Panc1 (cell line): ENCODE measurements at places on chromosomes 1 and 21.

DNA sequence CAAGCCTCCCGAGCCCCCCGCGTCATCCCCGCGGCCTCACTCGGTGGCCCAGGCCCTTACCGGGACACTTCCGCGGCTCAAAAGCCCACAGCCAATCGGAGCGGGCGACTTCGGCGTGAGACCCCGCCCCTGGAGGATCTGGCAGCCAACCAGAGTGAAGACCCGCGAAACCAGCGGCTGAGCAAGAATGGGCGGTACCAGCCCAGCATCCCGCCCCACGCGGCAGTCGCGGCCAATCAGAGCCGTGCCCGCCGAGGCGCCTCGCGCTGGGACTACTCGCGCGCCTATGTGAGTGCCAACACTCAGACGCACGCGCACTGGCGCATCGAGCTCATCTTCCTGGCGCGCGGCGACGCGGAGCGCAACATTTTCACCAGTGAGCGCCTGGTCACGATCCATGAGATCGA, 22.5 kb downstream of the DISP3 start:
- no peak for DNase-seq

DNA sequence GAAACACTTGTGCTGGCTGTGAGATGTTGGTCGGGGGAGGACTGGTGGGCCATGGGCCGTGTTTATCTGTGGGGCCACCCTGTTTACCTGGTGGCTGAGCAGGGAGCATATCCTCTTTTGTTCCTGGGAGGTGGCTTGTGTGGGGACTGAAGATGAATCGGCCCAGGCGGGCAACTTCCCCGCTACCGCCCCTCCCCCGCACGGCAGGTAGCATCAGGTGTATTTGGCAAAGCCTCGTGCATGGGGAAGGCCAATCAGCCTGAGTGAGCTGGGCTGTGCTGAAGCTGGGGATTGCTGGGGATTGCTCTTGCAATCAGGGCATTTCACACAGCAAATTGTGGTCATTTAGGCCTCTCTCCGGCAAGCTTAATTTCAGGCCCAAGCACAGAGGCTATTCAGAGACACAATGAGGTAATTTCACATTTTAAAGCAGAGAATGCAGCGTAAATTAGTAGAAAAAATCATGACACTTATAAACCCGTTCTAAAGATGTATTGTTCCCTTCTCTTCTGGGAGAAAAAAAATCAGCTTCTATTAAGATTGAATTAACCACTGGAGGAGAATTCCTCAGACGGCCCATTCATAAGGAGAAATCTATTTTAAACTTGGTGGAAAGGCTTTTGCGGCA, 197.7 kb upstream of the POU3F1 start:
- no peak for DNase-seq

- no peak for DNase-seq
Measured at GRCh38 chr1:219188331-219188803, 14.7 kb downstream of the LYPLAL1 start.

DNA sequence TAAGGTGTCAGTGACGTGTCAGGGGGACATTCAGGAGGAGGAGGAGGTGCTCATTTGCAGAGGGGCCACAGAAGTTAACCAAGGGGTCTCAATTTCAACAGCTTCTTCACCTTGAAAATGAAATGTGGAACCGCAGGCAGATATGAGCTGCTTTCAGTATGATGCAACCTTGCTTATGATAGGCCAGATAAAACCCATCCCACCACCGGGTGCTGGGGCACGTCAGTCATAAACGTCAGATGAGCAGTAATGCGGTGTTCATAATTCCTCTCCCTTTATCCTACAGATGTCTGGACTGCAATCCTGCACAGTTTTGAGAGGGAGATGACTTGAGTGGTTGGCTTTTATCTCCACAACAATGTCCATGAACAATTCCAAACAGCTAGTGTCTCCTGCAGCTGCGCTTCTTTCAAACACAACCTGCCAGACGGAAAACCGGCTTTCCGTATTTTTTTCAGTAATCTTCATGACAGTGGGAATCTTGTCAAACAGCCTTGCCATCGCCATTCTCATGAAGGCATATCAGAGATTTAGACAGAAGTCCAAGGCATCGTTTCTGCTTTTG, 1.7 kb downstream of the PTGFR start:
- DNase-seq = no peak

DNA sequence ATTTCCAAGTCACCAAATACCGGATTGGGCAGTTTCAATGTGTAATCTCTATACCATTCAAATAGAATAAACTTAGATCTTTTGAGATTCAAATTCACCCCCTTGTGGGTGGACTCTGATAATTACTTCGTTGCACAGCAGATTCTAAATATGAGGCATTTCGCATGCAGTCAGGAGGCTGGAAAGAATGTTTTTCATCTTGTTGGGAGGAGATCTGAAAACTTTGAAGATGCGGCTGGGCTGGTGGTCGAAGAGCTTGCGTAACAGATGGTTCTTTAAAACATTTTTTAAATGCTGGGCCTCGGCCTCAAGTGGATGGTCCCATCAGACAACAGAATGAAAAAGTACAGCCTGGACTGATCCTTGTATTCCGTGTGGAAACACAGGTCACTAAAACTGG, 10.4 kb downstream of the NR5A2 start:
- no peak for DNase-seq

GRCh38 chr1:45423906-45424678, 66.9 kb downstream of the TESK2 start:
- no peak for DNase-seq

DNA sequence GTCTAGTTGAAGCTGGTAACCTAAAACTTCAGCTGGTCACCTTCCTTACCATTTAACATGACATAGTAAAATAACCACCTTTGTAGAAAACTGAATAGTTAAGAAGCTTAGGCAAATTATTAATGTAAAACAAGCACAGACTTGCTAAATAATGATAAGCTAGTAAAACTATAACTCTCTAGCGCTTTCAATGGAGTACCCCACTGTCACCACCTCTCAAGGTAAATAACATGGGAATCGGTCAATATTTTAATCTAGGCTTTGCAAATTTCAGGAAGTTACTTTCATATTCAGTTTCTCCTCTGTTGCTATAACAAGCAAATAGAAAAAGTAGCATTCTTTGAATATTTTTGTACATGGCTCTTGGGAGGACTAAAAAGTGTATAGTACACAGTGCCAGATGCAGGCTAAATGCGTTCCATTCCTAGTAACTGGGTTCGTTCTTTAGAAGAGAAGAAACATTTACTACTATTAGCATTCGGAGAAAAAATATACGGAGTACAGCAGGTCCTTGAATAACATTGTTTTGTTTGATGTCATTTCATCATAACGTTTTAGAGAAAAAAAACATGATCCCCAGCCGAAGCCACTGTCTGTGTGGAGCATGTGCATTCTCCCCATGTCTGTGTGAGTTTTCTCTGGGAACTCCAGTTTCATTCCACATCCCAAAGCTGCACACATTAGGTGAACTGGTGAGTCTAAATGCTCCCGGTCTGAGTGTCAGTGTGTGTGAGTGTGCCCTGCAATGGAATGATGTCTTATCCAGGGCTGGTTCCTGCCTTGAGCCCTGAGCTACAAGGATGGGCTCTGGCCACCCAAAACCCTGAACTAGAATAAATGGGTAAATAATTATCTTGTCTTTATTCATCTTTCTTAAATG, 52.5 kb downstream of the EPRS1 start:
- no peak for DNase-seq

GRCh38 chr1:64996541-64997257, 30.4 kb upstream of the JAK1 start:
- no peak for DNase-seq

- DNase-seq = no peak
Measured at GRCh38 chr1:198440842-198441241, 99.6 kb downstream of the ATP6V1G3 start.

GRCh38 chr1:243846761-243847160, 3.3 kb downstream of the AKT3 start:
- DNase-seq = no peak

DNA sequence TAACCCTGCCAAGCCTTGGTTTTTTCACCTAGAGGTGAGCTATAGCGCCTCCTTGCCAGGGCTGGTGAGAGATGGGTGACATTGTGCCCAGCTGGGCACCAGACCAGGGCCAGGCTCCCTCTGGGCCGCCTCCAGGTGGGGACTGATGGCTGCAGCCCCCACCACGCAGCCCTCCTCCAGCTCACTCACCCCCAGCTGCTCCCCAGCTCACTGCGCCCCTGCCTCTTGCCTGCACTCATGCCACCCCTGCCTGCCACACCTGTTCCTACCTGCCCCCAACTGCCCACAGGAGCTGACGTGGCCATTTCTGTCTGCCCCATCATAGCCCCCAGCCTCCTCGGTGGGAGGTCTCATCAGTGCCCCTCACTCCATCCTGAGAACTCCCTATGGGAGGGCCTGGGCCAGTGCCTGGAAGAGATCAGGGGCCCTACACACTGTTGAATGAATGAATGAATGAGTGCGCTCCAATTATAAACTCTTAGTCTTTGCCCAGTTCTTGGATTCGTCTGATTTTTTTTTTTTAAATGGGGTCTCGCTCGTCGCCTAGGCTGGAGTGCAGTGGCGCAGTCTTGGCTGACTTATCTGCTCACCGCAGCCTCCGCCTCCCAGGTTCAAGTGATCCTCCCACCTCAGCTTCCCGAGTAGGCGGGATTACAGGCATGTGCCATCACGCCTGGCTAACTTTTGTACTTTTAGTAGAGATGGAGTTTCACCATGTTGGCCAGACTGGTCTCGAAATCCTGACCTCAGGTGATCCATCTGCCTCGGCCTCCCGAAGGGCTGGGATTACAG, 26.4 kb upstream of the VPS13D start:
- no peak for DNase-seq

GRCh38 chr1:241521718-241522117, 2.2 kb upstream of the FH start:
- DNase-seq = no peak

DNA sequence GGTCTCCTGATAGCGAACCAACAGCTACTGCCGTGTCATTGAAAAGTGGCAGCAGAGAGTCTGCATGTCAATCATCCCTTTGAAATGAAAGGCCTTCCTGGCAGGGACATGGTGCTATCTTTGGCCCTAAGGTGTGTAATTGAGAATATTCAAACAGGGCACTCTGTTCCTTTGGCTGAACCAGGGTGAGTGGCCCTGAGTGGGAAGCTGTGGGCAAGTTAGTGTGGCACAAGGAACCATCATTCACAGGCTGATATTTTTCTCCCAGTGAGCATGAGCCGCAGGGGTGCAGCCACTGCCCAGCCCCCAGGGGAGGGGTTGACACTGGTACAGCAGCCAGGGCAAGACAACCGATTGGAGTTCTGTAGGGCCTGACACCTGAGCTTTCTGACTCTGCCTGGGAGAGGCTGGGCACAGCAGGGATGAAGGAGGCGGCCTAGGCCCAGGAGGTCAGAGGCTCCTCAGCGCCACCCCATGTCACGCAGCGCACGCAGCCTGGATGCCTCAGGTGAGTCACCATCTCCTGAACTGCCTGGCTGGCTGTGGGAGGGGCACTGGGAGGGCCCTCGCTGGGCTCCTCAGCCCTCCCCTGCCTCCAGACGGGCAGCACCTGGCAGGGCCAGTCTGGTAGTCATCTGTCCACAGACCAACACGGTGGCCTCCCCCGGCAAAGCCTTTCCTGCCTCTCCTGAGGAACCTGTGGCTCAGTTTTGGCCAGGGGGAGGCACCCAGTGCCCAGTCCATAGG, 13.2 kb downstream of the QSOX1 start:
- DNase-seq = no peak

DNA sequence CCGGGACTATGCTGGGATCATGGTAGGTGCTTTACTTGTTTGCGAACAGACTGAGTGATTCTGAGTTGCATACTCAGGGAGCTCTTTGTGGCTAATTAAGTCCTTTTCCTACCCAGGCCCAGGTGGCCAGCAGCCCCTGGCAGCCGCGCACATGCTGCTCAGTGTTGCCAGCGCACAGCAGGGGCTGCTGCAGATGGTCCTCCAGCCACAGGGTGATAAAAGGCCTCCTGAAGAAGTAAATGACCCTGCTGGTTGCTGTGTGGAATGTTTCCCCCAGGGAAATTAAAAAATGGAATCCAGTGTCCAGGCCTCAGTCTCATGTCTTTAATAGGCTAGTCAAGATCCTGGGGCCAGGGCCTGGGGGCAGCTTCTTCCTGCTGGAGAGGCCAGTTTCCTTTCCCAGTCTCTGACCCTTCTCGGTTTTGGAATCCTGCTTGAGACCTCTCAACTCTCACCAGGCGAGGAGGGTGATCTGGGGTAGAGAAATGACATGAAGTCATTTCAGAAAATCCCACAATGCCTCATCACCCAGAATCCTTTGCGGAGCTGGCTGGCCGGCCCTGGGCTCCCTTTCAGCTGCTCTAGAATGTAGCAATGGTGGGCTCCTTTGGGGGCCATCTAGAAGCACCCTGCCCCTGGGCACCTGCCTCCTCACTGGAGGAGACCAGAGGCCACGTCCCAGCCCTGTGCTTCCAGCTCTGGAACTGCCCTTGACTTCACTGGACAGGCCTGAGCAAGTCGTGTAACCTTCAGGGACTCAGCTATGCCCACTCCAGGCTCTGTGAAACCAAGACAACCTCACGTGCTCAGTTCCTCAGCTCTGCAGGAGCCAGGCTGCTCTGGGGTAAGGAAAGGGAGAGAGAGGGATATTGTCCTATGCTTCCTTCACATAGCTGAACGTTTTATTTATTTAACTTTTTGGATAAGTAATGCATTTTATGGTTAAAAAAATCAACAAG, 131.4 kb downstream of the MRPS6 start:
- DNase-seq = no peak

- DNase-seq = no peak
Measured at GRCh38 chr1:204296431-204296988, 63.2 kb downstream of the PLEKHA6 start.

DNA sequence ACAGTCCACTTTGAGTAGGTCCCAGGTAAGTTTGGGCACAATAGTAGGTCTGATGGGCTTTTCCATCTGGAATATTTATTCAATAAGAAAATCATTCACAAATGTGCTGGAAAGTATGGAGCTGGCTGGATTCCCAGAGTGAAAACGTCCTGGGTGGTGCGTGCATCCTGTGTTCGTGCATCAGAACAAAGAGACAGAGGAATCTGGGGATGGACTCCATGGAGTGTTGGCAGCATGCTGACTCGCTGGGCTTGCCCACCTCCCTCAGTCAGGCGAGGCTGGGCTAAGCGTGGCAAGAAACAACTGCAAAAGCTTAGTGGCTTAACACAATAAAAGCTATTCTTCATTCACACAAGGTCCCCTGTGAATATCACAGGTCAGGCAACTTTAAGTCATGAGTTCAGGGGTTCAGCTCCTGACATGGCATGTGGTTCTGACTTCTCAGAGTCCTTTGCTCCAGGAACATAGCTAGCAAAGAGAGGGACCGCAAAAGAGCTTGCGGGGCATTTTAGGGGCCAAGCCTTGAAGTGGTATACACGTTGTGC, 151.6 kb upstream of the ZNF644 start:
- no peak for DNase-seq

- no peak for DNase-seq
Measured at GRCh38 chr21:37944496-37944895, 28.2 kb upstream of the KCNJ6 start.
